ENCODE measurements at places on chromosomes 2 and 18. TPM values are rescaled to one million over a fixed set of nuclear protein-coding genes. Genes with fewer than 3 reads are reported as not detected.

- DNase-seq = peak; percentile 58
Measured at GRCh38 chr2:100260712-100261620, 61.3 kb downstream of the LONRF2 start.

- DNase-seq = no peak
Measured at GRCh38 chr2:61221819-61222218, 59.8 kb downstream of the C2orf74 start.

DNA sequence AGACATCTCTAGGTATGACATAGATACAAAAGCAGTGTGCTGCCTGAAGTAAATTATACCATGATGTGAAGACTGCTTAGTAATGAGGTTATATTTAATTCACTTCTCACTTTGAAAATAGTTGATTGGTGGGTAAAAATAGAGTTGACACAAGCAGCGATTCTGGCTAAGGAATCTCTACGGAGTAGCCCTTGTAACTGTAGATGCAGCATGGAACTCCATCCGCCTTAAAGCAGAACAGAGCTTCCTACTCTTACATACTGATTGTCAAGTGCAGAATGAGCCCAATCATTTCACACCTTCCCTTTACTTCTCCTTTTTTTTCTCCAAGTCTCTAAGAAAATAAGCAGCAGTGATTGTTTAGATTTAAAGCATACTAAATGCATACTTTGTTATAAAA is 1594.6 kb upstream of the SLC39A10 start:
- DNase-seq = no peak

- DNase-seq = no peak
Measured at GRCh38 chr2:1436369-1436768, 23.1 kb downstream of the TPO start.

- no peak for DNase-seq
Measured at GRCh38 chr2:4353668-4354067, 650.3 kb downstream of the DCDC2C start.

- no peak for DNase-seq
Measured at GRCh38 chr18:48913201-48913600, 37.6 kb downstream of the SMAD7 start.

The IL37 gene
- not detected for total RNA-seq

The RAMP1 gene
- 6.9 TPM for total RNA-seq

The IL1F10 gene
- not detected for total RNA-seq

GRCh38 chr2:20626698-20627513 is 24.0 kb downstream of the HS1BP3 start:
- no peak for DNase-seq

The DNAH7 gene
- 11.4 TPM for total RNA-seq

The RNF152 gene
- 106 TPM for total RNA-seq

GRCh38 chr2:172842511-172843265 is 107.0 kb downstream of the RAPGEF4 start:
- no peak for DNase-seq

GRCh38 chr2:233433794-233434193 is 79.5 kb downstream of the DGKD start:
- DNase-seq = no peak

GRCh38 chr18:80175451-80176204 is 66.6 kb downstream of the ADNP2 start:
- no peak for DNase-seq

- no peak for DNase-seq
Measured at GRCh38 chr18:63753676-63754075, 21.5 kb upstream of the SERPINB7 start.

- DNase-seq = no peak
Measured at GRCh38 chr18:267380-267687, 513 bp downstream of the THOC1 start.

GRCh38 chr2:54590216-54591120 is 133.0 kb upstream of the EML6 start:
- no peak for DNase-seq

The EPHA4 gene
- 158 TPM for total RNA-seq

- no peak for DNase-seq
Measured at GRCh38 chr2:45237850-45238542, 228.7 kb upstream of the SIX2 start.

DNA sequence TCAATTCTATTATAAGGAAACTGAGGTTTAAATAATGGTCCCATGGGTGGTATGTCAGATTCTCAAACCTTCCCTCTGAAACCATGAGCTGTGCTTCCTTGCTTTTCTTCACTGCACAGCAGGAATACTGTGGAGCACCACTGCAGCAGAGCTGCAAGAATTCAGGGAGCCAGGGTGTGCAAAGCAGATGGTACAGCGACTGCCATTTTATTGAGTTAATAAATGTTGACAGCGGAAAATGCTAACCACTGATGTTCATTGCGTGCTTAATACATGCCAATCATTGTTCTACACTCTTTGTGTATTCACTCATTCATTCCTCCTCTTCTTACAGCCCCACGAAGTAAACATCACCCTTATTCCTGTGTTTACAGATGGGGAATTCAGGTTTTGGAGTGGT is 152.2 kb upstream of the THSD7B start:
- no peak for DNase-seq

GRCh38 chr2:129726216-129726615 is 253.2 kb upstream of the RAB6C start:
- DNase-seq = no peak

The PMAIP1 gene
- 0.82 TPM for total RNA-seq

The MYCN gene
- 70.5 TPM for total RNA-seq

DNA sequence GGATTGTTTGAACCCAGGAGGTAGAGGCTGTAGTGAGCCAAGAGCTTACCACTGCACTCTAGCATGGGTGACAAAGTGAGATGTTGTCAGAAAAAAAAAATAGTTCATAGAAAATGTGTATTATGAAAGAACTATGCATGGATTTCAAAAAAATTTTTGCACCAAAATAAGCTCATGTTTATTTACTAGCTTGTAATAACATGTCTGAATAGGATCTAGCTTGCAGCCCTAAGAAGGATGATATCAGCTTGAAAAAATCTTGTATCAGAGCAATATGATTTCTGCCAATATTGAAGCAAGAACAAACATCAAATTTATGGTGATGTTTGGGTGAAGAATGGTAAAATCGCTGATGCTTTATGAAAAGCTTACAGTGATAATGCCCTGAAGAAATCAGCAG is 97.0 kb upstream of the RFX8 start:
- no peak for DNase-seq

The RALB gene
- total RNA-seq = 39.9 TPM

The DOK6 gene
- total RNA-seq = 68.1 TPM

The HNMT gene
- total RNA-seq = 64.0 TPM

DNA sequence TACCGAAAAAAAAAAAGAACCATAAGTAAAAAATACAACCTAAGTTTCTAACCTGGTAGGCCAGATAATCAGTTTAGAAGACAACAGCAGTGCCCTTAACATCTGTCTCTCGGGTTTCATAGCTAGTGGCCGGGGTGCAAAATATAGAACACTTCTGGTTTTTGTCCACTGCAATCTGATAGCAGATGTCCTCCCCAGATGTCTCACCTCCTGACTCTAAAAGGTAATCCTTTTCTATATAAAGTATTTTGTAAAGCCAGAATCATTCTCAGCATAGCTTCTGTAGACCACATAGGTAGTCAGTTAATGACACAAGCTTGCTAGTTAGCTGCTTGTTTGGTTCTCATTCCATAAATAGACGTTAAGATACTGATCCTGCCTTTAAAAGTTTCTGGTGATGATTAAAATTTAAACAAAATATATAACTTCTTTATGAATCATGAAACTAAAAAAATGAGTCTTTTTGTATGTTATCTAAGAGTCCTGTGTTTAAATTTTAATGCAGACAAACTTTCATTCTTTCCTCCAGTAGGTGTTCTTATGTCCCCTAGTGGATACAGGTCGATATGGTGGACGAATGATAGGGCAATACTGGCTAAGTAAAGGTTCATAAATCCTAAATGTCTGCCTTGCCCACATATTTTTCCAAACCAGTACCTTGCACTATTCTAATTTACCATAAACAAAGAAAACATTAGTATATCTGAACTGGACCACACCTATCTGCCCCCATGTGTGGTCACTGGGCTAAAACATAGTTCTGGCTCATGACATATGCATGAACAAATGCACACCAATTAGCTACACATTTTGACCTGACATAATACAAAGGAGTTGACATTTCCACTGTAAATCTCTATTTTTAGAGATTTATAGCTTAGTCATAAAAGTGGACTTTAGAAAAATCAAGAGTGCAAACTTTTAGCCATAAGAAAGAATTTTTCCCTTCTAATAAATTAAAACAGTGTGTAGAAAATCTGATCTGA is 171.0 kb downstream of the SRBD1 start:
- DNase-seq = no peak

The FHOD3 gene
- total RNA-seq = 46.9 TPM

DNA sequence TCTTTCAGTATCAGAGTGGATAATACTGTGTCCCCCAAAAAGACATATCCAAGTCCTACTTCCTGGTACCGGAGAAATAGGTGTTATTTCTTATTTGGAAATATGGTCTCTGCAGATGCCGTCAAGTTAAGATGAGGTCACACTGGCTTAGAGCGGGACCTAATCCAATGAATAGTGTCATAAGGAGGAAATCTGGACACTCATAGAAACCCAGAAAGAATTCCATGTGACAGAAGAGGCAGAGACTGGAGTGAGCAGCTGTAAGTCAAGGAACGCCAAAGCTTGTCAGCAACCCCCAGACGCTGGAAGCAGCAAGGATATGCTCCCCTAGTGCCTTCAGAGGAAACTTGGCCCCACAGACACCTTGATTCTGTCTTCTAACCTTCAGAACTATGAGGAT is 69.8 kb downstream of the CCBE1 start:
- no peak for DNase-seq

DNA sequence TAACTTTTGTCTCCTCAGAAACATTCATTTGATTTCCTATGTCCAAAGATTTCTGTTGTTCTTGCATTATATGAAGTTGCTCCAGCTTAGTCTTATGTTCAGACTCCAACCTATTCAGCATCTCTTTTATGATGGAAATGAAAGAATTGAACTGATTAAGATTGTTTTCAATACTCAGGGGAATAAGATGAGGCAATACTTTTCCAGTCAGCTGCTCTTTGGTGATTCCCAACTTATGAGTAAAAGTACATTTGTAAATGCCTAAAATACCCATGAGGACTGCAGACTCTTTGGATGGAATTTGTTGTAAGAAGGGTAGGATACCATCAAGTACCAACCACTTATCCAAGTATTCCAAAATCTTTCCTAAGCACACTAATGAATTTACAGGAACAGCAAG is 39.8 kb downstream of the TRAK2 start:
- no peak for DNase-seq
